ENCODE measurements at places on chromosomes 4 and X.

- DNase-seq, result no peak
These were observed 408.9 kb downstream of the GLUD2 start for GRCh38 chrX:121456315-121456714.

- no peak for DNase-seq
These were observed 169.8 kb upstream of the GALNT7 start for GRCh38 chr4:172998527-172999469.

GRCh38 chr4:129429581-129430320 lies 333.8 kb downstream of the C4orf33 start:
- DNase-seq, result no peak

GRCh38 chr4:33226133-33226532 lies 2506.0 kb downstream of the PCDH7 start:
- no peak for DNase-seq

GRCh38 chr4:122163767-122164166 lies 11.6 kb downstream of the BLTP1 start:
- DNase-seq, result no peak

DNA sequence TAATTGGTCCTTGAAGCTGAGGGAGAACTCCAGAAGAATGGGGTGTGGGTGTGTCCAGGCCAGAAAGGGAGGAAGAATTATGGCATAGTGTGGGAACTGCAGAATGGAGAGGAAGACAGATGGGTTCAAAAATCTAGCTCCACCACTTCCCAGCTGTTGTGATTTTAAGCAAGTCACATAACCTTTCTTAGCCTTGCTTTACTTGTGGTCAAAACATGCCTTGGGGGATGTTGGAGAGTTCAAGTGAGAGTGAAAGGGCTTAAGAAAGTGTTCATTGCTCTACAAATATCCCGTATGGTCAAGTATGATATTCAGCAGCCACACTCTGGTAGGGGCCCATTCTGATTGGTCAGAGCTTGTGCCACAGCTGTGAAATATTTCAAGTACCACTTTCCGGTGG lies 15.0 kb upstream of the STARD8 start:
- no peak for DNase-seq

DNA sequence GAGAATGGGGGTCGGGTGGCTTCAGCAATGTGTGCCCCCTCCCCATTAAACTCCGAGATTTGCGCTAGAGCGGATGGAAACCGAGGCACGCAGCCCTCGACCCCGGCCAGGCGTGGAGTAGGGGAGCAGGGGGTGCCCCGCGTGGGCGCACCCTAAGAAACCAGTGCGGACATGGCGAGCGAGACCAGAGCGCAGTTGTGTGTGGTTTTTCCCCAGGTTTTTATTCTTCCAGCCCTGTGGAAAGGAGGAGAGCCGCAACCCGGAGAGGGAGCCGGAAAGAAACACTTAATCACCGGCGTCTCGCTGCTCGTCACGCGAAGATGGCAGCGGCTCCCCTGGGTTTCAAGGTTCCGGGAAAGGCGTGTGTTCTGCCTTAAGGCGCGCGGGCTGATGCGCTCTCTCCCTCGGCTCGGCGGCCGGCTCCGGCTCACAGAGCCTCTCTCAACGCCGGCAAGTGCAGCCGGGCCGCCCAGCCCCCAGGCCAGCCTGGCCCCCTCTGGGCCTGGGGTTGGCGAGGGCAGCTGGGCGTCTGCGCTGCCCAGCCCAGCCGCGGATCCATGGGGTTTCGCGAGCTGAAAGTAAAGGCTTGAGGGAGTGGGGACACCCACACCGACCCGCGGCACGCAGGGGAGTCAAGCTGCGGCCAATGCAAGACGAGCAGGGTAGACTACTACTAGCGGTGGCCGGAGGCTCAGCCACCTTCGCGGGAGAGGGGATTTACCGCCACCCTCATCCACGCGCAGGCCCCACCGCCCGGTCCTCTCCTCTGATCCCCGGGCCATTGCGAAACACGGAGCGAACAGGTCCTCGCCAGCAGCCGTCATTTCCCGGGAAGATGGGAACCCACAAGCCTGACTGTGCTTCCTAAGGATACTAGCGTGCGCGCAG lies 74.0 kb upstream of the BCOR start:
- DNase-seq, result no peak

GRCh38 chrX:15464704-15465103 lies 28.4 kb downstream of the PIR start:
- DNase-seq, result no peak

GRCh38 chr4:4333265-4333706 lies 43.2 kb downstream of the ZBTB49 start:
- no peak for DNase-seq

GRCh38 chrX:152537373-152537772 lies 86.3 kb upstream of the GABRA3 start:
- no peak for DNase-seq

GRCh38 chr4:185108669-185109068 lies 34.4 kb upstream of the SLC25A4 start:
- DNase-seq, result no peak

DNA sequence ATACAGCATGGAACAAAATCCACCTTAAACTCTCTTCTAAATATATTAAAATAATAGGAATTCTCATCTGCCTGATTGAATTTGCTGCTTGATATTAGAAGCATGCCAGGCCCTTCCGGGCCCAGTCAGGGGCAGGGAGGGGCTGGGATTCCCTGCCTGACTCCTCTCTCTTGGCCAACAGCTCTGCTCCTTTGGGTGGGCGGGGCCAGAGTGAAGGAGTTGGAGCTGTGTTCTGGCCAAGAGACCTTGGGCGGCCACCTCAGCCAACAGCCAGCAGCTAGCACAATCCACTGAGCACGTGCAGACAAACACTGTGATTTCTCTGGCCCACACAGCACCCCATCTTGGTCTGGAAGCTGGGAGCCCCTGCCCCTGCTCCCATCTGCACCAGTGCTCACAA lies 140.3 kb downstream of the PJA1 start:
- DNase-seq, result no peak

DNA sequence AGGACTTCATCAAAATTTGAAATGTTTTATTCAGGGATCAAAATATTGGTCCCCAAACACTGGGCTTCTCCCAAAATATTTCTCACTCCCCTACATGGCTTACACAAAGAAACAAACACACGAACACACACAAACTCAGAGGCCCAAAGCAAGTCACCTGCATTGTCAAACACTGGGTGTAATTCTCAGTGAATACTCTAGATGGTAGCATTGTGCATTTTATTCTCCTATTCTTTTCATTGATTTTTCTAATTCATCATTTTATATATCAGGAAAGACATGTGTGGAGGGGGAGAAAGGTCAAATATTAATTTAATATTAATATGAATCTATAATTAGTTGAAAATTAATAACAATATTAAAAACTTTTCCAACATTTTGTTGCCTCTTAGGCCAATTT lies 72.3 kb upstream of the TNMD start:
- DNase-seq, result no peak

DNA sequence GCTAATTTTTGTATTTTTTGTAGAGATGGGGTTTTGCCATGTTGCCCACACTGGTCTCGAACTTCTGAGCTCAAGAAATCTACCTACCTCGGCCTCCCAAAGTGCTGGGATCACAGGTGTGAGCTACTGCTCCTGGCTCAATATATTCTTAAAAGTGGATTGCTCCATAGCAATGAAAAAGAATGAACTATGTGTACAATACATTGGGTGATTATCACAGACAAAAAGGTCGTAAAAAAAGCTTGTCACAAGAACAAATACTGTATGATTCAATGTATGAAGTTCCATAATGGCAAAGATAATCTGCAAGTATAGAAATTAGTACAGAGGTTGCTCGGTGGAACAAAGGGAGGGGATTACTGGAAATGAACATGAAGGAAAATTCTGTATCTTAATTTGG lies 70.7 kb downstream of the REPS2 start:
- DNase-seq, result no peak

DNA sequence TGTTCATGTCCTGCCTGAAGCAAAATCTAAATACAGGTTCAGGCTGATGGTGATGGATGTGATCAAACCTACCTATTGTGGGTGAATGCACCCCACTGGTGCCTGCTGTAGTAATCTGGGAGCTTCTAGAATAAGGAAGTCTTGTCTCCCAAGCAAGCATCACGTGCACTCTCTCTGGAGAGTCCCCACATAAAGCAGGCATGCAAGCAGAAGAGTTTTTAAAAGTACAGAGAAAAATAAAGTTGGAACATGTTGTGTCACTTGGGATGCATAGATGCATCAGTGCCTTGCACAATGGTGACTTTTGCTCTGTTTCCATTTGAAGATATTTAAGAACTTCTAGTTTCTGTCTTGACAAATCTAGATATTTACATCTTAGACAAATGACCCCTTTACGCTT lies 54.9 kb downstream of the MAD2L1 start:
- DNase-seq, result no peak
